ENCODE measurements at places on chromosomes 3 and 15.

GRCh38 chr3:45978006-45978761 lies 17.4 kb downstream of the FYCO1 start:
- no peak for DNase-seq

DNA sequence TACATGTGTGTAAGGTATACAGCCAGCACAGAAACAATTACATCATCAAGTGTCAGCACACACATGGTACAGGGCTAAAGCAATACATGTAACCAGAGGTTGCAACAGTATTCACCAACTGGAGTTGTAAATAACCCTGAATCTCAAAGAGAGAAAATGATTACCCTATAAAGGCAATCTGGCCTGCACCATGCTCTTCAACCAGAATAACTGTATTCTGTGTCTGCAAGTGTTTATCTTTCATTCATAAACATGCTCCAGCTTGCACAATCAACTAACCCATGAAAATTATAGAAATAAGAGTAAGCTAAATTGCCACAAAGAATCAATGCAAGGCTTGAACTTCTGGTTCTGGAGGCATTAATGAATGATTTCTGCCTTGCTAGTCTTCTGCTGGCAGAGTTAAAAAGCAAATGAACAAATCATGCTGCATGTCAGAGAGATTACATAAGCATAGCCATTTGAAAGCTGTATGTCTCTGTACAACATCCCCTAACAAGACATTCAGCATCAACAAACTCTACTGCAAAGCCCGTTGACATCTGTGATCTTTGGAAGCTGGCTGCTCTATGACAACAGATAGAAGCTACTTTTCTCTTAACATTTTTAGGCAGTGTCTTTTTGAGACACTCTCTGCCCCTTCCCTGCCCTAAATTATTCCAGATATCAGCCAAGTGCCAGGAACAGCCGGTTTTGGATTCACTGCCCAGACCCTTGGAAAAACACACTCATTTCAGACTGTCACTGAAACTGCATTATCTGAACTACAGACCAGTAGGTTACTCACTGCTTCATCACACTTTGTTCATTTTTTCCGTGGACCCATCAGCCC lies 871.0 kb downstream of the OTOL1 start:
- no peak for DNase-seq

- DNase-seq: no peak
These were observed 352.8 kb upstream of the SEMA6D start for GRCh38 chr15:47364230-47365141.

GRCh38 chr15:50476143-50476542 lies 51.9 kb downstream of the USP8 start:
- DNase-seq: no peak

GRCh38 chr3:171526869-171527268 lies 66.7 kb upstream of the TNIK start:
- no peak for DNase-seq

DNA sequence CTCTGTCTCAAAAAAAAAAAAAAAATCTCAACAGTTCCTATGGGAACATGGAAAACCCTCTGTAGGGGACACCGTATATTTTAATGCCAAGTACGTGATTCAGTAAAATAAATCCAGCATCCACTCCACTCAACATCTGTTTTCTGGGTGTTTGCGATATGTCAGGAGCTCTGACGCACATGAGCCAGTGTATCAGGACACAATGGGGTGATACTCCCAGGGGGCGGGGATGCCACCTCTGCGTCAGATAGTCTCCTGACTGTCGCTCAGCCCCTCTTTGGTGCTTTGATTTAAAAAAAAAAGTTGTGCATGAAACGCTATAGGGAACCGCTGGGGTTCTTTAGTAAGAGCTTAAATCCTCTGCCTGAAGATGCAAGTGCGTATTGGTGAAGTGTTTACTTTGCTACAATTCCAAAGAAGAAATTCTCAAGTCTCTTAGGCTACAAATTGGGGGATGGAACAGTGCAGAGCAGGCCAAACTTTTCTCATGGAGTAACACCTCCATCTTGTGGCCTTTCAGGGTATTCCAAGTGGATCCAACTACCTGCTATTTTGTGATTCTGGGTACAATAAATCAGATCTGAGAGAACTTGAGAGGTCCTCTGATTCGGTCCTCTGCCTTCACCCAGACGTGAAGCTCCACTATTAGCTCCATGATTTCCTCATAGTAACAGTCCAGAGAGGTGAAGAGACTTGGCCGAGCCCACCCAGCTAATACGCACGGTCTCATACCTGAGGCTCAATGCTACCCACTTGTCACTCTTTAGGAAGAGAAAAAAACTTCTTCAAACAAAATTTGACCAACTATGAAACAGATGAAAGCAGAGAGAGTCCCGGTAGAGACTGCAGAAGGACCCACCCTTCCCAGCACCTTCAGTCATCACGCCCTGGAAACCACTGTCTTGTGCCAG lies 9.3 kb upstream of the NR2E3 start:
- DNase-seq: no peak

- no peak for DNase-seq
These were observed 10.6 kb upstream of the PARL start for GRCh38 chr3:183895296-183895695.

DNA sequence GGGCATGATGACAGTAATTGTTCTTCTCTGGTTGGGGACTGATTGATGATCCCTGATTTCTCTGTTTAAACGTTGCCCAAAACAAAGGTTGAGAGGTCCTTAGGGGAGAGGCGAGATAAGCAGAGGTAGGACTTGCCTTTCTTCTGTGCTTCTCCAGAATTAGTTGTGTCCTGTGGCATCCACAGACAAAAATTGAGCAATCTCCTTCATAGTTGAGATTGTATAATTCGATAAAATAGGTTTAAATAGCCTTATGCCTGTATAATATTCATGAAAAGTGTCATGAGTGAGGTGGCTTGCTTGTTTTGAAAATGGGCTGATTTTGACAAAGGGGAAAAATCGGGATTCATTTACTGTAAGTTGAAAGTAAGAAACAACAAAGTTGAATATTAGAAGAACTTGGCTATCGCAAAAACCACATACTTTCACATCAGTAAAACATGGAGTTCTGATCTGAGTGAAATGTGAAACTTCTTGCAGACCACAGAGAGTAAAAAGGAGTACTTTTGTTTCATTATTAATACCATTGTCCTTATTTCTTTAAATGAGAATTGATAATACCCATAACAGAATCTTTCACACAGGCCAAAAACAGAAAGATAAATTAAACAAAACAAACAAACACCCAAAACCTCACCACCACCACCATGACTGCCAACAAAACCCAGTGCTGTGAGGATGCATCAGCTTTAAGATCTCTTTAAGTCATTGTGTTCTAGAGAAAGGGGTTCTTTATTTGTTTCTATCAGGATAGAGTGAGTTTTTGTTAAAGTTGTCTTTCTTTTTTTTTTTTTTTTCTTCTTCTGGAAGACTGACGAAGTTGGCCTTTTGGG lies 155.7 kb downstream of the LPP start:
- no peak for DNase-seq

- no peak for DNase-seq
These were observed 78.3 kb upstream of the C15orf39 start for GRCh38 chr15:75123395-75123794.

DNA sequence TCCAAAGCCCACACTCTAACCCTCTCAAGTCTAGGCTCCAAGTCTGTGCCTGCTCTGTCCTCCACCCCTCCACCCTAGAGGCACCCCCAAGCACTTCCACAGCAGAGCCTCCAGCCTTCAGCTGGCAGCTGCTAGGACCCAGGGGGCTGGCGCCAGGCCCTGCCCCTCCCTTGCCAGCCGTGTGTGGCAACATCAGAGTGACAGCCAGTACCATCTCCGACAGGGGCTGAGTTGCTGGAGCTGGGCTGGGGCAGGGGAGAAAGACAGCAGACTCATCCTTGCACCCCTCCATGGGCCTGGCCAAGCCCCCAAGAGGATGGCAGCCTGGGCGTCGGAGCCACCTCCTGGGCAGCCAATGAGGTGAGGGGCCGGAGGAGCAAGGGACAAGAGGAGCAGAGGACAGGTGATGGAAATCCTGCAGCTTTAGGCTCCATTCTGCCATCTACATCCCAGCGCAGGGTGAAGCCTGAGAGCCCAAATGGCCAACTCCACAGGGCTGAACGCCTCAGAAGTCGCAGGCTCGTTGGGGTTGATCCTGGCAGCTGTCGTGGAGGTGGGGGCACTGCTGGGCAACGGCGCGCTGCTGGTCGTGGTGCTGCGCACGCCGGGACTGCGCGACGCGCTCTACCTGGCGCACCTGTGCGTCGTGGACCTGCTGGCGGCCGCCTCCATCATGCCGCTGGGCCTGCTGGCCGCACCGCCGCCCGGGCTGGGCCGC lies at the start of gene GPR62:
Gene GPR62 (plus strand): TSS at position 207 of the 718 bp plus-strand sequence. CDS start 272 bp downstream, at position 479.
- DNase-seq: no peak

DNA sequence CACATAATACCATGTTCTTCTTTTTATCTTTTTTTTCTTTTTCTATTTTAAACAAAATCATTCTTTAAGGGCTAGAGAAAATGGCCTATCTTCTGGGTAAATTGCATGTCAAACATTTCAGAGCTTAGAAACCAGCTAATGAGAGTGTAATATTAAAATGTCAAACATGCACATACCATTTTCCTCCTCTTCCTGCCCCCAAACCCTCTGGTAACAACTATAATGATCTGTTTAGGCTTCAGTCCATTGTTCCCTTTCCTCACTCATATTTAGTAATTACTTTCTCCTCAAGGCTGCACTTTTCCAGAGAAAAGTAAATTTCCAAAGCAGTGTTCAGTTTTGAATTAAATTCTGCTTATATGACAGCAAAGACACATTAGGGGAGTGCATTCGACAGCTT lies 224.3 kb upstream of the ROBO2 start:
- no peak for DNase-seq

GRCh38 chr3:185059766-185060165 lies 93.1 kb downstream of the C3orf70 start:
- no peak for DNase-seq

GRCh38 chr3:64342940-64343688 lies 117.8 kb upstream of the PRICKLE2 start:
- DNase-seq: no peak

DNA sequence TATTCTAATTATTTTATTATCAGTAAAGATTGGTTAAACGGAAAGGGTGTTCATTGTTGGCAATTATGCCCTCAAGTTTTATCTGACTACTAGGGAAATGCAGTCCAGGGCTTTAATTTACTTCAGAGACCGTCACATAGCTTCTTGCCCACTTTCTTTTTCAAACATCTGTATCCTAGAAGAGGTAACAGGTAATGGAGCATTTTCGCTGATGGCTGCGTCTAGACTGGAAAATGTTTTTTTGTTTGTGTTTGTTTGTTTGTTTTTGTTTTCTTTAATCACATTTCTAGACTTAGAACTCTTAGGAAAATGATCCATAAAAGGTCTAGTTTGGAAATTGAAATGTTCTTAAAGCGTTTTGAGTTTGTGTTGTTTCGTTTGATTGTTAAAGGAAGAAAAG lies 71.4 kb downstream of the ANXA2 start:
- no peak for DNase-seq

DNA sequence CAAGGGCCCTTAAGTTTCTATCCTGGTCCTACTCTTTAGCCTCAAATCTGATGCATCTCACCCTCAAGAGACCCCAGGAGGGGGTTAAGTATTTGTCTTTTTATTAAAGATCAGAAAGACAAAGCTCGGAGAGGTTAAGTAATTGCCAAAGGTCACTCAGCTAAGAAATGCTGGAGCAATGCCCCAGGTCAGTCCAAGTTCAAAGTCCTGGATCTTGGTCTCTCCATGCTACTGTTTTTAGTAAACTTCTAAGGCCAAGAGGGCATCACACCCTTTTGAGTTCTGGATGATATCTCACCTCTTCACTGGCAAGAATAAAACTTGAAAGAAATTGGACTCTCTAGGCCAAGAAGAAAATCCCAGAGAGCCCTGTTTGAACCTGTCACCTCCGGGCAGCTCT lies 488.6 kb downstream of the MAGI1 start:
- no peak for DNase-seq

DNA sequence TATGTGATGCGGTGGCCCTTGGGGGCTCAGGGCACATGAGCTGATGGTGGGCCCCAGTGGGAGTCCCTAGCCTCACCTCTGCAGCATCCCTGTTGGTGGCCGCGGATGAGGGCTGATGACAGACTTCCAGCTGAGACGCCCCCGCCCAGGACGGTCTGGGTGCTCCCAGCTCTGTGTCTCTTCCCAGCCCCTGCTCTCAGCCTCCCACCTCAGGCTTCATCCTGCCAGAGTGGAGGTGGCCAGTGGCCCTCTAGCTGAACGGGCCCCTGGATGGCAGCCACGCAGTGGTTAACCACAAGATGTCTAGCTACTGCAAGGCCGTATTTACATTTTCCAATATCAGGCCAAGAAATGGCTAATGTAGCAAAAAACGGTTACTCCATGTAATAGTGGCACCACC lies 205.3 kb upstream of the LINGO1 start:
- DNase-seq: no peak

GRCh38 chr3:151686257-151686656 lies 47.5 kb upstream of the AADACL2 start:
- no peak for DNase-seq

DNA sequence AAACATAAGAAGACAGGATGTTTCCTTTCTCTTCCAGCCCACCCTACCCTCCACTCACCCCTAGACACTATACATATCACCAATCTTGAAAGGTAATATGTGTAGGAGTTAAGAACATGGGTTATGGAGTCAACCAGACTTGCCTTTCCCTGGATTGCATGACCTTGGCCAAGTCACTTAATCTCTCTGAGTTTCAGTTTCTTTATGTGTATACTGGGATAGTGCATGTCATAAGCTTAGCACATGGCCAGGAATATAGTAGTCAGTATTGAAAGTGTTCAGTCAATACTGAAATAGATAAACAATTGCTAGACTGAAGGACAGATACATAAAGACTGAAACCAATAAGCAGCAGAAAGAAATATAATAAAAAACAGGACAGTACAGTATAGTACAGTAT lies 283.2 kb upstream of the STT3B start:
- no peak for DNase-seq

- no peak for DNase-seq
These were observed 25.9 kb downstream of the WNT7A start for GRCh38 chr3:13853978-13854296.

DNA sequence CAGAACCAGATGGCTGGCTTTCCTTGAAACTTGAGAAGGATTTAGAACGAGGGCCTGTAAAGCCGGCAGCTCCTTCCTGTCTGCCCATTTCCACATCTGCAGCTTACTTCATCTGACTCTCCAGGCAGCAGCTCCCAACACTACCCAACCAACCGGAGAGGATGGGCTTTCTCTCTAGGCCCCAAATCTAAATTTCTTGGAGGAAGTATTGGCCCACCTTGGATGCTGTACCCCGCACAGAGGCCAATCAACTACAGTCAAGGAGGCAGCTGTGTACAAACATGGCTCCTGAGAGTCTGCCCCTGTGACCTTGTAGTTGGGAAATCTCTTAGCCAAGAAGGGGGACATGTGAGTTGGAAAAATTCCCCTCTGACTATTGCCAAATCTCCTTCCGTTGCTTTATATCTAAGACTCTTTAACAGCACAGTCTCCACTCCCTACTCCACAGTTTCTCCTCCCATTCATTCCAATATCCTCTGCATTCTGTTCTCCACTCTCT lies 8.0 kb upstream of the ACAP2 start:
- DNase-seq: no peak
